ENCODE measurements at places on chromosomes 16 and 17.

GRCh38 chr17:17745476-17746455, 64.5 kb downstream of the RAI1 start:
- DNase-seq, result no peak

- DNase-seq, result no peak
Measured at GRCh38 chr17:30323895-30324319, 9.9 kb downstream of the TMIGD1 start.

- no peak for DNase-seq
Measured at GRCh38 chr16:11016993-11017392, 72.6 kb downstream of the CLEC16A start.

GRCh38 chr16:57186872-57187854, 1.0 kb downstream of the RSPRY1 start:
- DNase-seq, result no peak

GRCh38 chr17:31392856-31393748, 1.6 kb downstream of the RAB11FIP4 start:
- DNase-seq, result no peak

GRCh38 chr16:11744075-11744470, 1.4 kb upstream of the TXNDC11 start:
- no peak for DNase-seq

DNA sequence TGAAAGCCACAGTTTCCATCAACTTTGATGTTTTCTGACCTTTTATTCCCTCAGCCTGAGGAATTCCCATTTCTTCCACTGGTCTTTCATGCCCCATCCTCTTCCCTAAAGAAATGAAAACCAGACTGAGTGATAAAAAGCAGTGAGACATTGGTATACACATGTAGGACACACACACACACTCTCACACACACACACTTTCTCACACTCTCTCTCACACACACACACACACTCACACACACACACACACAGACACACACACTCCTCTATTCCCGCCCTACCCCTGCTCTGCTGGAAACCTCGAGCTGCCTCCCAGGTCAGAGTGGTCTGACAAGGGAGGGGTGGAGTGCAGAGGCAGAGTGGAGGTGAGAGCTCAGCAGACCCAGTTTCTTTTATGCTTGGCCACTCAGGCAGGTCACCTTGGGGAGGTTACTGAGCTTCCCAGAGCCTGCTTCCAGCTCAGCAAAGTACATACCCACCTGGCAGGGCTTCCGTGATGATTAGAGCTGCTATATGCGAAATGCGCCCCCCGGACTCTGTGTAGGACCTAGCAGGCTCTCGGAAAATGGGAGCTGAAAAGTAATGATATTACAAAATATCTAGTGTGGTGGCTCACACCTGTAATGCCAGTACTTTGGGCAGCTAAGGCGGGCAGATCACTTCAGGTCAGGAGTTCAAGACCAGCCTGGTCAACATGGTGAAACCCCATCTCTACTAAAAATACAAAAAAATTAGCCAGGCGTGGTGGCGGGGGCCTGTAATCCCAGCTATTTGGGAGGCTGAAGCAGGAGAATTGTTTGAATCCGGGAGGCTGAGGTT, 30.7 kb downstream of the CCR7 start:
- DNase-seq, result no peak

GRCh38 chr17:32356750-32357149, 6.8 kb downstream of the ZNF207 start:
- DNase-seq, result no peak

GRCh38 chr17:65558683-65559460, 2.6 kb downstream of the AXIN2 start:
- no peak for DNase-seq

DNA sequence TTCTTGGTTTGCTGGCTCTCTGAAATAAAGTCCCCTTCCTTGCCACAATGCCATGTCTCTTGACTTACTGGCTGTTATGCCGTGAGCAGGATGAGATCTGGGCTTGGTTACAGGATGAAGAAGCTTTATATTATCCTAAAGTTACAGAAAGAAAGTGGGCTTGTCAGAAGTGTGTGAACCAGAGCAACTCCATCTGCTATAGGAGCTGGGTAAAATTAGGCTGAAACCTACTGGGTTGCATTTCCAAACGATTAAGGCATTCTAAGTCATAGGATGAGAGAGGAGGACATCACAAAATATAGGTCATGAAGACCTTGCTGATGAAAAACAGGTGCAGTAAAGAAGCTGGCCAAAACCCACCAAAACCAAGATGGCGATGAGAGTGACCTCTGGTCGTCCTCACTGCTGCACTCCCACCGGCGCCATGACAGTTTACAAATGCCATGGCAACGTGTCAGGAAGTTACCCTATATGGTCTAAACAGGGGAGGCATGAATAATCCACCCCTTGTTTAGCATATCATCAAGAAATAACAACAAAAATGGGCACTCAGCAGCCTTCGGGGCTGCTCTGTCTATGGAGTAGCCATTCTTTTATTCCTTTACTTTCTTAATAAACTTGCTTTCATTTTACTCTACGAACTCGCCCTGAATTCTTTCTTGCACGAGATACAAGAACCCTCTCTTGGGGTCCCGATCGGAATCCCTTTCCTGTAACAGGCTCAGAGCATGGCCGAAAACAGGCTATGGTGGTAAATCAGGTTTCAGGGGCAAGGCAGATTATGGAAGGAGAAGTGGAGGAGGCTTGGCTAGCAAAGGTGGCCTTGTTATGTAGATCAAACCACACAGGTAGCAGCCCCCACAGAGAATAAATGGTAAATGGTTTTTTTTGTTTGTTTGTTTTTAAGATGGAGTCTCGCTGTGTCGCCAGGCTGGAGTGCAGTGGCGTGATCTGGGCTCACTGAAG, 81.3 kb upstream of the C16orf82 start:
- no peak for DNase-seq

GRCh38 chr16:8730335-8730915, 56.0 kb downstream of the ABAT start:
- no peak for DNase-seq

DNA sequence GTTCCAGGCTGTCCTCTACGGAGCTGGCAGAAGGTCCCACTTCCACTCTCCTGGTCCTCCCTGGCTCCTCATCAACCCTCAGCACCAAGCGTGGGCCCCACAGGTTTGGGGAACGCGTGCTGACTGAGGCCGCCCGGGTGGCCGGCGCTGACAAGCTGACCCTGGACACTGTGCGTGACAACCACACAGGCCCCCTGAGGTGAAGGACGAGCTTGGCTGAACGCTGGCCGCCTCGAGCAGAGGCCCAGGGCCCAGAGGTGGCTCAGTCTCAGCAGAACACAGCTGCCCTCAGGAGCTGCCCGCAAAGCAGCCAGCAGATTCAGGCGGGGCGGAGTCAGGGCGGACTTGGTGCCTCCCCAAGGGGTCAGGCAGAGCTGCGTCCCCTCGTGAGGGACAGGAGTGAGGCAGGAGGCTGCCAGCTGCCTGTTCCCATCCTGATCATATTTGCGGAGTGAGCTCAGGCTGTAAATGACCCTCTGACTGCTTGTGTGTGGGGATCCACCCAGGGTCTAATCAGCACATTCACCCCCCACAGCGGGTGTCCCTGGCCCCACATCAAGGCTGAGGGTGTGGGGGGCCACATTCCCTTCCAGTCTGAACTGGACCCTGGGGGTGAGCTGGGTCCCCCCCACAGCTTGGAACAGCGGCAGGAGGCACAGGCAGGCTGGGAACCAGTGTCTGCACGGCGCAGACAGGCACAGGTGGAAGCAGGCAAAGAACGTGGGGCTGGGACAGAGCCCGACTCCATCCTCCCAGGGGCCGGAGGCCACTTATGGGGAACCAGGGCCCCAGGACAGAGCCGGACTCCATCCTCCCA, 105.1 kb upstream of the METRNL start:
- DNase-seq, result no peak

GRCh38 chr17:67221062-67221998, 23.7 kb downstream of the HELZ start:
- no peak for DNase-seq

DNA sequence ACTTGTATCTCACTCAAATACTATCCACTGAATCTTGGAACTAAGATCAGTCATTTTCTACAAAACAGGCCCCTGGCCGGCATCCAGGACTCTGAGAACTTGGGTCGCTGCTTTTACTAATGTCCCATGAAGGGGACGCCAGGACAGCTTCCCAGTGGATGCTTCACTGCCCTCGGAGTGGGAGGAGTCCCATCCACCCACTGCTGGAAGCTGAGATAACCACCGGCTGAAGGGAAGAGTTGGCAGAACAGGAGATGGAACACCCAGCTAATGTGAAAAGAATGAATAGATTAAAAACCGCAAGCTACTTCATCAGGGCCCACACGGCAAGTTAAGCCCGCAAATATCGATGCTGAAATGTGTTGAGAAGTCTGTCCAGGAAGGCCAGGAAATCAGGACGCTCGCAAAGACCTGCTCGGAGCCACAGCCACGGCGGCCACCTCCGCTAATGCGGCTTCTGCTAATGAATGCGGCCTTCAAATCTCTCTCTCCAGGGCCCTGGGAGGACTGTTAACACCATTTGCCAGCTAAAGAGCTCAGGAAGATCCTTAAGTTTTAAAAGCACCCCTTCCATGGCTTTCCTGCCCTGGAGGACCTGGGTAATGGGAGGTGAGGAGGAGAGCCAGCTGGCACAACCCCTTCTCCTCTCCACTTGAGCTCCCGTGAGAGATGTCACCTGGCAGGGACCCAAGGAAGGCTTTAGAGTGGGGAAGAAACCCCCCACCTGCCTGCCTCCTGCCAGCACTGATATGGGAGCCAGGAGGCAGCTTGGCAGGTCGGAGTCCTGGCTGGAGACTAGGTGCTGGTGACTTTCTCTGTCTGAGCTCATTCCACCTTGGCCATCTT, 226.6 kb upstream of the RPL38 start:
- DNase-seq, result no peak

- no peak for DNase-seq
Measured at GRCh38 chr16:66261826-66262225, 104.7 kb upstream of the CDH5 start.

GRCh38 chr17:1532836-1533602, 16.6 kb upstream of the INPP5K start:
- no peak for DNase-seq

GRCh38 chr17:18230288-18231141, 5.1 kb downstream of the LLGL1 start:
- no peak for DNase-seq

- DNase-seq, result no peak
Measured at GRCh38 chr17:75111777-75112335, 2.1 kb downstream of the ARMC7 start.

DNA sequence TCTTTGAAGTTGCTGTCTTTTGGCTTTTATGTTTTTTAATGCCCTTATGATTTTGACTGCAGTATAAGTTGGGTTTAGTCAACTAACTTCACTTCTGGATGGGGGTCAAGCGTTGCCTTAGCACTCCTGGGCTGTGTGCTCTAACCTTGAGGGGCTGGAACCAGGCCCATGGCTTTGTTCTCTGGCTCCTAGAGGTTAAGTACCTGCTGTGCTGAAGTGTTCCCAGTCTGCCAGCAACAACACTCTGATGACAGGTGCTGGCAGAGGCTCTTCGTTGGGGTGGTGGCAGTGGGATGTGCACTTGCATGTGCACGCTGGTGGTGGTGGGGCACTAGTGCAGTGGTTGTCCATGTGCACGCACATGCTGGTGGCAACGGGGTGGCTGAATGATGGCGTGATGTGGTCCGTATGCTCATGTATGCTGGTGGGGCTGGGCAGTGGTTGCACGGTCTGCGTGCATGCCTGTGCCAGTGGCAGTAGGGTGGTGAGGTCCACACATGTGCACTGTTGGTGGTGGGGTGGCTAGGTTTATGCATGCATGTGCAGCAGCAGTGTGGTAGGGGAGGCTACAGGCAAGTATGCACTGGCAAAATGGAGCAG, 447.8 kb upstream of the GOT2 start:
- DNase-seq, result no peak

- DNase-seq, result no peak
Measured at GRCh38 chr17:1861391-1862010, 31.7 kb downstream of the RPA1 start.

GRCh38 chr16:8846401-8846932, 22.3 kb downstream of the CARHSP1 start:
- DNase-seq, result no peak

DNA sequence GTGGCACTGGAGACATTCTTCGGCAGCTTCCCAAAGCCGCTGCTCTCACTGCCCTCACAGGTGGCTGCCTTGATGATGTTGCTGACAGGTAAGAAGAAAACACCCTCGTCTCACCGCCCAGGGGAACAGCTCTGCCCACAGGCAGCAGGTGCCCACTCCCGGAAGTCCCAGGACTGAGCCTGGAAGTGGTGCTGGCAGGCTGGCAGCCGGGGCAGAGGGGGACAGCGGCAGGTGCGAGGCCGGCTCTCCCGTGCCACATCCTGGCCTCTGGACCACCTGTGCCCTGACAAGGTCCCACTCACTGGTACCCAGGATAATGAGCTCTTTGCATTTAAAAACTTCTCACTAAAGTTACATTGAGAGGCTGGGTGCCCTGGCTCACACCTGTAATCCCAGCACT, 20.4 kb downstream of the CEP131 start:
- DNase-seq, result no peak

GRCh38 chr17:79645777-79646088, 34.9 kb upstream of the RBFOX3 start:
- DNase-seq, result no peak

Measured in NCI-H1417 treated with DMSO at 0.1 percent for 48 hours (cell line).